KBM-7 (cell line): ENCODE measurements at places on chromosomes 16 and 17.

DNA sequence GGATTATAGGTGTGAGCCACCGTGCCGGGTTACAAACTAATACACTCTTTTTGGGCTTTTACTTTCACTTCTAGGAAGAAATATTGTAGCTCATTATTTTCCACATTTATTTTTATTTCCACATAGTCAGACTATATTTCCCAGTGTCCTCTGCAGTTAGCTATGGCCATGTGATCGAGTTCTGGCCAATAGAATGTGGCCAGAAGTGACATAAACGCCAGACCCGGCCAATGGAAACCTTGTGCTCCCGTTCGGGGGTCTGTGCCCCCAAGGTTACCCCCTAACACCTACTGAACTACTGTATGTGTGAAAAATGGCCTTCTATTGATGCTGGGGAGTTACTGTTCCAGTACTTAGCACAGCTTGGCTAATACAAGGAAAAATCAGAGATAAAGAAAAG is 13.2 kb upstream of the RPTOR start:
- DNase-seq: no peak

GRCh38 chr17:67359960-67360791 is 6.2 kb downstream of the PSMD12 start:
- peak; percentile 61 for DNase-seq

DNA sequence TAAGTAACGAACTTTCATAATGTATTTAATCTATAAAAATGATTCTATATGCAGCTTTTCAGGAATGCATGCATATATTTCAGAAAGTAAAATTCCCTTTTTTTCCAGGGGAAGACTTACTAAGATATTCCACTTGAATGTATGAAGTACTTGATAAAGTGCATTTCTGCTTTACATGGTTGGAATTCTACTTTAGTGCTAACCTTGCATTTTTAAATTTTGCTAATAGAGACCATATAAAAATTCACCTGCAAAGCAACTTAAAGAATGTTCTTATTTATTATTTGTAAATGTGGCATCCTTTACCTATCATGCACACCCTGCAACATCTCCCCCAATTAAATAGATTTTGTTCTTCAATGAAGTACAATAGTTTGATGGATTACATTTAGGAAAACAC is 392.8 kb downstream of the KCNJ2 start:
- DNase-seq: no peak

- no peak for DNase-seq
Measured at GRCh38 chr16:81445966-81446906, 1.6 kb downstream of the CMIP start.

GRCh38 chr16:70788668-70789594 is 12.0 kb downstream of the VAC14 start:
- peak; percentile 16 for DNase-seq

DNA sequence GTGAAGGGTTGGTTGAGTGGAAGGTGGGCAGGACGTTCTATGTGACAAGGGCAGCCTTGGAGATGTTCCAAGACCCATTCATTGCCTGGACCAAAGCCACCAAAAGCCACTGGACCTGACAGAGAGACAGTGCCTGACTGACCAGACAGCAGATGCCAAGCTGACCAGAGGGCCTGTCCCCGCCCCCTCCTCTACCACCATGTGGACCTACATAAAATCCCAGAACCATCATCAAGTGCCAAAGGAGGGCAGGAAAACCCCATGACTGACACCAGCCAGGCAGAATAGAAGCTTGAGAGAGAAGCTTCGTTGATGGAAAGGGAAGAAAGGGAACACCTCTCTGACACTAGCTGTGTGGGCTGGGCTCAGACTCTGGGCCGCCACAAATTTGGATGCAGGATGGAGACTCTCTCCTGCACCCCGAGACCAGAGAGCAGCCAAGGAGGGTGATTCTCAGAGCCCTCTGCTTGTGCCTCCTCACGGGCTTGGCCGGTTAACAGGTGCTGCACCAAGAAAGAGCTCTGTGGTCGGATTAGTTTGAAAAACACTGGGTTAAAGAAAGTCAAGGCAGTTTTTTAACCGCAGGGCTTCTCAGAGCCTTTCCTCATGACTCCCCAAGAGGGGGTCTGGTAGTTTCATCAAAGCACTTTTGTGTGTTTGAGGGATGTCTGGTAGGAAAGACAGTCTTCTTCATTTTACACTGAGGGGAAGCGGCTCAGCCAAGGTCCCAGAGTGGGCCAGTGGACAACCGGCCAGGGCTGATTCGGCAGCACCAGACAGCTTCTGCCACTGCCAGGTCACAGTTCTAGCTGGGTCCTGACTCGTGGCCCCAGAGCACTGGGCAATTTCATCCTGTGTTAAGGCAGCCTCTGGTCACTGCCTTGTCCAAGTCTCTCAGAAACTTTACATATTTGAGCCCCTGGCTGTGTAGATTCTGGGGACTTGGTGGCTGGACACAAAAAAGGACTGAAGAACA is 1.7 kb downstream of the TNFRSF13B start:
- DNase-seq: no peak

DNA sequence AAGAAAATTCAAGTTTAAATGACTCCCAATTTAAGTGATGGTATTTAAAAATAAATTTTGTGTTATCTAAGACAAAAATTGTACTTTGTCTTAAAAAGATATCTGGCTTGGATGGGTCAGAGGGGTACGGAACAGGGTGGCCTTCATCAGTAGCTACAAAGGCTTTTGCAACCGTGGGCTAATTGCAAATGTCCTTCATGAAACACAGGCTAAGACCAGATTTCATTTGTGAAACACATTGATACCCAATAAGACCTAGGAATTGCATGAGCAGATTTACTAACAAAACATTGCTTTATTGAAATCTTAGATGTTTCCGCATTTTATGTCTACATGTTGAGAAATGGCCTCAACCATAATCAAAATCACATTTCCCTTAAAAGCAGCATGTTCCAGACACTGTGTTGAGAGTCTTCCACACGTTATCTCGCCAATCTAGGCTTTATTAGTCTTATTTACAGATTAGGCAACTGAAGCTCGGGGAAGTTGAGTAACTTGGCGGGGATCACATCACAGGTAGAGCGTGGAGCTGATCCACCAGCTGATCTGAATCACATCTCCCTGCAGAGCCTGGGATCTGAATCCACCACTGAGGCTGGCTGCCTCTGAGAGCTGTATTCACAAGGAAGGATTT is 21.8 kb downstream of the FBXO39 start:
- DNase-seq: no peak

DNA sequence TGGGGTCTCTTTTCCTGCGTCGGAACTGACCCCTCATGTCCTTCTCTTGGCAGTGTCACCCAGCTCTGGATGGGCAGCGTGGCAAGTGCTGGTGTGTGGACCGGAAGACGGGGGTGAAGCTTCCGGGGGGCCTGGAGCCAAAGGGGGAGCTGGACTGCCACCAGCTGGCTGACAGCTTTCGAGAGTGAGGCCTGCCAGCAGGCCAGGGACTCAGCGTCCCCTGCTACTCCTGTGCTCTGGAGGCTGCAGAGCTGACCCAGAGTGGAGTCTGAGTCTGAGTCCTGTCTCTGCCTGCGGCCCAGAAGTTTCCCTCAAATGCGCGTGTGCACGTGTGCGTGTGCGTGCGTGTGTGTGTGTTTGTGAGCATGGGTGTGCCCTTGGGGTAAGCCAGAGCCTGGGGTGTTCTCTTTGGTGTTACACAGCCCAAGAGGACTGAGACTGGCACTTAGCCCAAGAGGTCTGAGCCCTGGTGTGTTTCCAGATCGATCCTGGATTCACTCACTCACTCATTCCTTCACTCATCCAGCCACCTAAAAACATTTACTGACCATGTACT is 13.2 kb downstream of the IGFBP4 start:
- no peak for DNase-seq

GRCh38 chr16:26382586-26382985 is 684.1 kb upstream of the C16orf82 start:
- no peak for DNase-seq

GRCh38 chr17:29760279-29761039 is 137.7 kb upstream of the CORO6 start:
- peak; percentile 75 for DNase-seq

DNA sequence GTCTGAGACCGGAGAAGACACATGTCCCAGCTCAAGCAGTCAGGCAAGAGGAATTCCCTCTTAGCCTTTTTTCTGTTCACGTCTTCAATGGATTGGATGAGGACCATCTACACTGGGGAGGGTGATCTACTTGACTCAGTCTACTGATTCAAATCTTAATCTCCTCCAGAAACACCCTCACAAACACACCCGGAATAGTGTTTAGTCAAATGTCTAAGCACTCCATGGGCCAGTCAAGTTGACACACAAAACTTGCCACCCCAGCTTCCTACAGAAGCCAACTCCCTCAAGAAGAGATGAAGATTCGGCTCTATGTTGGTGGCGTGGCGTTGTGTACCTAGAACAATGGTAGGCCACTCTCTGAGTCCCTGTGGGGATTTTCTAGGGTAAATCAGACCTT is 22.5 kb upstream of the NKD1 start:
- DNase-seq: no peak

GRCh38 chr16:53123747-53124146 is 69.0 kb downstream of the CHD9 start:
- DNase-seq: no peak

GRCh38 chr17:18181358-18181757 is 2.3 kb upstream of the ALKBH5 start:
- DNase-seq: no peak

- DNase-seq: no peak
Measured at GRCh38 chr17:50556803-50557202, 3.7 kb upstream of the CACNA1G start.

DNA sequence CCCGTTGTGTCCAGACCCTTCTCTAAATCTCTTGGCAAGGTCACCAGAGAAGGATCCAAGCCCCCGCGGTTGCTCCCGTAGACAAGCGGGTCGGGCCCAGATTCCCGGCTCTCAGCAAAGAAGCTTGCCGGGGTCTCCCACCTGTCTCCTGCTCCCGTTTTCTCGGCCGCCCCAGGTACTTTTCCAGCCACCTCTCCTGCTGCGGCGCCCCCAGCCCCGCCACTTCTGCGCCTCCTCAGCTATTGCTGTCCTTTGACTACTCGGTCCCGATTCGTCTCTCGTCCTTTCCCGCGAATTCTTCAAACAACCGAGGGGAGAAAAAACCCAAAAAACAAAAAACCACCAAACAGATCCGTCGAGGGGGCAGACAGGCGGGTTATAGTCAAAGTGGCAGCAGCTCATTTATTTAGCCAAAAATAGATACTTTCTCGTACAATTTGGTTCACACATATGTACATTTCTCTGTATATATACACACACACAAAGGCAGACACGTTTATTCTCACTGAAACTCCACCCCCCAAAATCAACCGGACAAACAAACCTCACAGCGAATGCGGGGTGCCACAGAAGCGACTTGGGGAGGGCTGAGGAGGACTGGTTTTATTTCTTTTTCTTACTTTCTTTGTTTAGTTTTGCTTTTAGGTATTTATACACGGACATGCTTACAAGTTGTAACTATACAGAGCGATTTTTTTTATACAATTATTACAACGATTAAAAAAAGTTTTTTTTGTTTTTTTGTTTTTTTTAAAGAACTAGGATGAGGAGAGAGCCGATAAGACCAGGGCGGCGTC is 3.5 kb downstream of the IRX3 start:
- DNase-seq: peak; percentile 50

- peak; percentile 69 for DNase-seq
Measured at GRCh38 chr17:49996495-49997300, 1.7 kb upstream of the DLX3 start.

- DNase-seq: no peak
Measured at GRCh38 chr16:51002881-51003490, 148.1 kb downstream of the SALL1 start.

GRCh38 chr17:48439110-48439850 is 9.3 kb upstream of the SKAP1 start:
- no peak for DNase-seq

DNA sequence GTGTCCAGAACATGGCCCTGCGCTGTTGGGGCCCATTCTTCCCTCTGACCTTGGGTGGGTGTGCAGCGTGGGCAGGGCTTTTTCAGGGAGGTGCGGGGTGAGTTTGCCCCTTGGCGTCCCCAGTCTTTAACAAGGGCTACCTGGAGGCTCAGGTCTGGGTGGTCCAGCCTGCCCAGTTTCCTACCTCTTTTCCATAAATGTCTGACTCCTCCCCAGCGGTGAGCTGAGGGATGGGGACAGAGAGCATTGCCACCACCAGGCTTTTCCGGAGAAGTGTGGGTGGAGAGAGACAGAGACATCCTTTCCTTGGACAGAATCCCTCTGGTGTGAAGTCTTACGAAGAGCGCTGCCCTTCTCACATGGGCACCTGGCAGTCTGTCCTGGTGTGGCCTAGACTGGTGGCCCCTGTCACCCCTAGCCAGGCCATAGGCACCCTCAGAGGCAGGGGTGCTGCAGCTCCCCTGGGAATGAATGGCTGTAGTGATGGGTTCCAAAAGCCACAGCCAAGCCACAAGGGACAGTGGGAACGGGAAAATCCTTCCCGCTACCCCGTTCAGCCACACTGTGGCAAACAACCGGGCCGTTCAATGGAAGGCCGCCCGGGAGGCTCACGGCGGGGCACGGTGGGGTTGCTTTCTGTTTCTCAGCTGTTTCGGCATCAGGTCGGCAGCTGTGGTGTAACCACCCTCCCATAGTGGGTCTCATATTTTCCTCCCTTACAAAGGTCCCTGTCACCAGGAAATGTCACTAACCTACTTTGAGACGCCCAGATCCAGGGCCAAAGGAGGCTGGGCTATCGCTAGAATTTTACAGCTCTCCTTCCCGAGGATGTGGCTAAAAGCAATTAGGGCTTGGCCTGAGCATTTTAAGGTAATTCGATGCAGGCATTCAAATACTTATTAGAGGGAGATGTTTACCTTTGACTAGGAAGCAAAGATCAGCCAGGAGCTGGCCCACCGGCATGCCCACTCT is 61.9 kb upstream of the GSE1 start:
- peak; percentile 53 for DNase-seq

GRCh38 chr17:60623415-60623814 is 23.4 kb downstream of the PPM1D start:
- DNase-seq: no peak

DNA sequence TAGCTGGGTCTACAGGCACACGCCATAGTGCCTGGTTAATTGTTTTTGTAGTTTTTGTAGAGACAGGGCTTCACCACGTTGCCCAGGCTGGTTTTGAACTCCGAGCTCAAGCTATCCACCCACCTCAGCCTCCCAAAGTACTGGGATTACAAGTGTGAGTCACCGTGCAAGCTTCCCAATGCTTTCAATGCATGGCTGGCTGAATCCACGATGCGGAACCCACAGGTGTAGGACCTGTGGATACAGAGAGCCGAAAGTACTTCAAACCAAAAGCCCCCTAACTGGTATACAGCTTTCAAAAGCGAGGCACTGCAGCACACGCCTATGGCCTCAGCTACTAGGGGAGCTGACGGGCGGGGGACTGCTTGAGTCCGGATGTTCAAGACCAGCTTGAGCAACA is 44.8 kb downstream of the METTL16 start:
- DNase-seq: no peak

GRCh38 chr16:2044541-2044940 is 3.1 kb downstream of the NTHL1 start:
- no peak for DNase-seq

DNA sequence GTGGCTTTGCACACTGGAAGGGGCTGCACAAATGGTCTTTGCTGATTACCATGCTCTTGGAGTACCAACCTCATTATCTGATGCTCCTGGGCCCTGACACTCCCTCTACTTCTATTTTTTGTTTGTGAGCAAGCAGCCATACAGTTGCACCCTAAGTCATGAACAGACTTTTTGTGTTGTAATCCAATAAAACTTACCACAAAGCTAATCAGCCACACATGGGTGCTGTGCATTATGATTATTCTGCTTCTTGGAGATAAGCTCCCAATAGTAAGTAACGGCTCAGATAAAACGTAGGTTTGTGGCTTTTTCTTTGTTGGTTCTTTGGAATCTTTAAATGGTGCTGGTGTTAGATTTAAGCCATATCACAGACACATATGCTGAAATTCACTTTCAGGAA is 76.2 kb downstream of the CCT6B start:
- peak; percentile 20 for DNase-seq
